ENCODE measurements at places on chromosomes 2 and 18.

DNA sequence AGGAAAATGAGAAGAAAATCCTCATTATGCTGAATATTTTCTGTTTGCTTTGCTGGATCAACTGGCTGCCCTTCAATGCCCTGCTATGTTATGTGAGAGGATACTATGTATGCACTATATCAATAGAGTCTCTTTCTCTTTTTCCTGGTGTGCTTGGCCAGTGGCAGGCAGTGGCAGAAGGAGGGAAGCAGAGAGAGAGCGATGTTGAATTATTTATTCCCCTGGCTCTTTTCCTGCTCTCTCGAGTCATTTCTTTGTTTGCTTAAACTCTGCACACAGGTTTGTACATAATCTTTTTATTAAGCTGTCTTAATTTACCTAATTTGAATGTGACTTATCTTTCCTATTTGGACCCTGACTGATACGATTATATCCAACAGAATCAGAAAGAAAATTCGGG is 1727.3 kb downstream of the SUCLG1 start:
- no peak for DNase-seq

DNA sequence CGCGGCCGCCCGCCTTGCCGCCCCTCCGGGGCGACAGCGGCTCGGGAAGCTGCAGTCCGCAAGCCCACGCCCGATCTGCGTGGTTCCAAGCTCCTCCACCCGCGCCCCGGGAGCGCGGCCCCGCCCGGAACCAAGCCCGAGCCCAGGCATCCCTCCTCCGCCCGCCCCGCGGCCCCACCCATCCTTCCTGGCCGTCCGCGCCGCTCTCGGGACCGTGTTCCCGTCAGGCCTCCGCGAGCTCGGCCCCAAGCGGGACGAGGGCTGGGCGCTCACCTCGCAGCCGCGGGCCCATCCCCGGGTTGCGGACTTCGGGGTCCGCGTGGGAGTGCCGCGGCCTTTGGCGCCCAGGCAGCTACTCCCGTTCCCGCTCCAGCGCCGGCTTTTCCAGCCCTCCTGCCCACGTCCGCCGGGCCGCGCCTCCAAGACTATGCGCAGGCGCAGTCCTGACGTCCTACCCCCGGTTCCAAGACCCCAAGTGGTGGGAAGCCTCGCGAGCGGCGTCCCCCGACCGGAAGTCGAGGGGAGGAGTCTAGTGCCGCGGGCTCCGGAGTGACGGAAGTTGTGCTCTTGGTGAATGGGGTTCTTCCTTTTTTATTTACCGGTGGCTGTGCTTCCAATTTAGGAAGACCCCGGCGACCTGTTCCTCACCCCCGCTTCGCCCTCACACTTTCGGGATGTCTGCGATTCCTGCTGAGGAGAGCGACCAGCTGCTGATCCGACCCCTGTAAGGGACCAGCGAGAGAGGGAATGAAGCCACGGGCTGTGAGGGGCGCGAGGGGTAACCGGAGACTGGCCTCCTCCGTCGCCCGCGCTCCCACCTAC is at the start of the genes CPSF3 and ITGB1BP1:
Gene CPSF3, plus strand, starts transcription at position 555 of the 822 bp plus-strand sequence. Its CDS starts 120 bp downstream, at position 675.
Gene ITGB1BP1, minus strand, starts transcription at position 429 of the 822 bp plus-strand sequence. CDS start 4,831 bp downstream, outside the sequence.
- DNase-seq, result peak; percentile 99

DNA sequence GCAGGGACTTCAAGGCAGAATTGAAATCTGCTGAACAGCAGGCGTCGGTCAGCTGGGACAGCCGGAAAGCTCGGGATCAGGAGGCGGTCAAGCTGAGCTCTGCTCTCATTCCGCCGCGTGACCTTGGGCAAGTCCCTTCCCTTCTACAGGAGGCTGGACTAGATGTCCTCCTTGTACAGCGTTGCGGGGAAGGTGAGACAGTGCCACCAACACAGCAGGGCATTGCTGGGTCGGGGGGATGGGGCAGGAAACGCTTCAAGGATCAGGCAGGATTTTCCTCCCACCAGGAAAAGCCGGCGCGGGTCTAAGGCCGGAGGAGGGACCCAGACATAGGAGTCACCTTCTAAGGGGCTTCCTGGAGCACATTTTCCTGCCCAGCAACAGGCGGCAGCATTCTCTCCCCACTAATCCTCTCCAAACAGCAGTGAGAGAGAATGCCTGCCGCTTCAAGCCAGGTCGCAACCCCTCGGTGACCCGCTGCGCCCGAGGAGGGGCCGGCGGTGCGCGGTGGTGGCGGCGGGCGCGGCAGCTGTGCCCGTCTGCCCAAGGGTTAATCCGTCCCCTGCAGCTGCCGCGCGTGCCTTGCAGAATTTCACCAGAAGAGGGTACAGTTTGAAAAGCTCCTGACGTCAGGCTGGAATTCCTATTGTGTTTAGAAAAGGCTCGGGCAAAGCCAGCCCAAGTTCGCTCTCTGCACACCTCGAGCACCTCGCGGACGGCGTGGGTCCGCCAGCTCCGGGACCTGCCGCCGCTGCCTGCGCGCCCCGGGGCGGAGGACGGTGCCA is at the start of gene KCNF1:
Gene KCNF1, plus strand, starts transcription at position 644 of the 785 bp plus-strand sequence. CDS start 493 bp downstream, outside the sequence.
- DNase-seq, result peak; percentile 90

GRCh38 chr2:10350761-10351160 is 48.1 kb downstream of the HPCAL1 start:
- no peak for DNase-seq

DNA sequence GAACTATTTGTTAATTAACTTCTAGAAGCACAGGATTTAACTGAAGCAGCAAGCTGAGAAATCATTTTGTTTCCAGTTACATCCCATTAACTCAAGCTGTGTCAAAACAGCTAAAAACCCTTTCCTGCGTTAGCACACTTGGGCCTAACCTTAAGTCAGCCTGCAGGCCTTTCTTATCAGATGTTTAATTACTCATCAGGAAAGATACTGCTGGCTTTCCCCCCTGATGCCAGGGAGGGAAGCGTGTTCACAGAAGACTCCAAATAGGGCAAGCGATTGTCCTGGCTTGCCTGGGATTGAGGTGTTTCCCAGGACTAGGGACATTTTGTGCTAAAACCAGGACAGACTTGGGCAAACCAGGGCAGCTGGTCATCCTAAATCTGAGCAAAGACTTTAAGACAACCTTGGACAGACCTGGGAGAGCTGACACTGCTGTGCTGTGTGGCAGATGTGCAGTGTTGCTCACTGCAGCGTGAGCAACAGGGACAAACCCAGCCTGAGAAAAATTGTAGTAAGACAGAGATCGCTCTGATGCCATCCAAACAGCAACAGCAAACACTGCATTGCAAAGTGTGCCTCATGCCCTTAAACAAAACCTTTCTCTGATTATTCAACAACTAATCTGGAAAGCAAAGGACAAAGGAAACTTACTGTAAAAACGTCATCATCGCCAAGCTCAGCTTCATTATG is 100.9 kb downstream of the SPRED2 start:
- DNase-seq, result no peak

DNA sequence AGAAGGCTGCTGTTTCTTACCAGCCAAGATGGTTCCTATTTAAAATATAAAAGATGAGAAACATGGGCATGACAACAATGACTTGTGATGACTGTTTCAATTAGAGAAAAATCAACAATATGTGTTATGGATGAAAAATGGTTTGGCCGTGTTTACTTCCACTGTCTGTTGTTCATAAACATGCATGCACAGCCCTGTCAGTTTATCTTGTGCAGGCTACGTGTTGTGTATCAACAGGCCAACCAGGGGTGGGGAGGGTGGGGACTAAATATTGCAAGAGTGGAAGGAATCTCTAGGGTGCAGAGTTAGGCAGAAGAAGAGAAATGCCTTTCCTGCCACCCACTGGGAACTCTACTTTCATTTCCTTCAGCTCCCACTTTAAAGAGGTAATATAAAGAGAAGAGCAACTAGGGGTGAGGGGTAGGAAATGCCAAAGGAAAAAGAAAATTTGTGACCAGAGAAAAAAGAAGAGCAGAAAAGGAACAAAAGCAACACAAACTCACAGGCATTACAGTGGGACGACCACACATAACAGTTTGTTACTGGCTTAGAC is 116.8 kb upstream of the MEIS1 start:
- no peak for DNase-seq

- DNase-seq, result peak; percentile 11
These were observed 268.5 kb upstream of the HDAC4 start for GRCh38 chr2:239669181-239669898.

GRCh38 chr2:64342195-64343099 is 111.5 kb upstream of the LGALSL start:
- no peak for DNase-seq

DNA sequence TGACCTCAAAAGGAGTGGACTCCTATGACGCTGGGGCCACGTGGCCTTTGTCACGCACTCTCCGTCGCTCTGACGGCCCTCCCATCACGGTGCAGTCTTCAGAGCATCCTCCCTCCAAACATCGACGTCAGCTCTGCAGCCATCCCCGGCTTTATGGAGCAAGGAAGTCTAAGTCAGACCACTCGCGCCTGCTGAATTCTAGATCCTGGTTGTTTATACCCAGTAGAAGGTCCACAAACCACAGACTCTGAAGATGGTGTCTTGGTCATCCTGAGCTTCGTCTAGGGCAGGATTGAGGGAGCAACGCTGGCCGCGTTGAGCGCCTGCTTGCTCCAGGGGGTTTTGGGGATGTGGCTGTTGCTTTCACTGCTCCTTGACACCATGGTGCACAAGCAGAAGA is 228.0 kb upstream of the SALL3 start:
- DNase-seq, result no peak

- no peak for DNase-seq
These were observed 311.3 kb upstream of the NT5C1B start for GRCh38 chr2:18900691-18901141.

GRCh38 chr18:61556316-61556715 is 223.1 kb downstream of the CDH20 start:
- DNase-seq, result no peak

DNA sequence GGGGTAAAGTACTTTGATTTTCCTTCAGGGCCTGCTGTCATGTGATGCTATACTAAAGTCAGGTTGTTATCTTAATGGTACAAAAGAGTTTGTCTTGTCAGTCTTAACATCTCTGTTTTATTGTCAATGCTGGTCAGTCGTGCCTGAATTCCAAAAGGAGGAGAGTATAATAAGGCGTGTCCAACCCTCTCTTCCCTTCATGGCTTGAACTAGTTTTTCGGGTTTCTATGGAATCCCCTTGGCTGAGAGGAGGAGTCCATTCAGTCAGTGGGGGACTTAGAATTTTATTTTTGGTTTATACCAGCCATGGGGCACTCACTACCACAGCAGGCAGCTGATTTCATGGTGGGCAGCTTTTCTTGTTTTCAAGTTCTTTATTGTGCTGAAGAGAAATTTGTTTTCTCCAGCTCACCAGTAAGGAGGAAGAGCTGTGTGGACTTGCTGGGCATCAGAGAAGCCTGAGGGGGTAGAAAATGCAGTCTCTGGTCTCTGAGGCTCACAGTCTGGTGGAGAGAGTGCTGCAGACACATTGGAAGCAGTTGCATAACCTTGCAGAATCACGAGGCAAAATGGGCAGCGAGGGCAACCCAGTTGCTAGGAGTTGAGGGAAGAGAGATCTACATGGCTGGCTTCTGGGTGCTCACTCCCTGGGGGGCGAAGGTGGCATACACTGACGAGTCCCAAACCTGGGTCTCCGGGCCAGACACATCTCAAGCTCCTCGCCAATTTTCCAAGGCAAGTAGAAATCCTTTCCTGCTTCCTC is 193.1 kb downstream of the ZBTB7C start:
- DNase-seq, result no peak

DNA sequence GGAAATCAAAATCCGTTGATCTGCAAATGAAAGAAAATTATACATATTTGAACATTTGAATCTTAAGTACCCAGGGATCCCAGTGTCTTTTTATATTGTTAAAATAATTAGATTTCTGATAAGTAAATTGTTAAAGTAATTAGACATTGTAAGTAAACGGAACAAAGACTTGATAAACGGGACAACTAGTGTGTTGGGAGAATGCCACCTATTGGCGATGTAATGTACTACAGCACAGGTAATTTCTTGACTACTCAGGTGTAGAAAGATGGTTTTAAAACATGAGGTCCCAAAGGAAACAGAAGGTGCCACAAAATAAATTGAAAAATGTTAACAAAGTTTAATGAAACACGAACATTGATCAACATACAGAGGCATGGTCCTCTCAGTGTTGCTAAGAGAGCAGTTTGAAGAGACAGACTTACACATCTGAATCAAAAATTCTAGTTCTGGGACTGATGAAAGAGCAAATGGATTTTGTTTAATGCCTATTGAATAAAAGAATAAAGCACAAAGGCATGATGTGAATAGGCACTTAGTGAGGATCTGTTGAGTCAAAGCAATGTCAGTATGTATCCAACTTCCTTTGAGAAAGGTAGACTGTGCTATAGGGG is 103.4 kb upstream of the RASGRP3 start:
- DNase-seq, result peak; percentile 48

DNA sequence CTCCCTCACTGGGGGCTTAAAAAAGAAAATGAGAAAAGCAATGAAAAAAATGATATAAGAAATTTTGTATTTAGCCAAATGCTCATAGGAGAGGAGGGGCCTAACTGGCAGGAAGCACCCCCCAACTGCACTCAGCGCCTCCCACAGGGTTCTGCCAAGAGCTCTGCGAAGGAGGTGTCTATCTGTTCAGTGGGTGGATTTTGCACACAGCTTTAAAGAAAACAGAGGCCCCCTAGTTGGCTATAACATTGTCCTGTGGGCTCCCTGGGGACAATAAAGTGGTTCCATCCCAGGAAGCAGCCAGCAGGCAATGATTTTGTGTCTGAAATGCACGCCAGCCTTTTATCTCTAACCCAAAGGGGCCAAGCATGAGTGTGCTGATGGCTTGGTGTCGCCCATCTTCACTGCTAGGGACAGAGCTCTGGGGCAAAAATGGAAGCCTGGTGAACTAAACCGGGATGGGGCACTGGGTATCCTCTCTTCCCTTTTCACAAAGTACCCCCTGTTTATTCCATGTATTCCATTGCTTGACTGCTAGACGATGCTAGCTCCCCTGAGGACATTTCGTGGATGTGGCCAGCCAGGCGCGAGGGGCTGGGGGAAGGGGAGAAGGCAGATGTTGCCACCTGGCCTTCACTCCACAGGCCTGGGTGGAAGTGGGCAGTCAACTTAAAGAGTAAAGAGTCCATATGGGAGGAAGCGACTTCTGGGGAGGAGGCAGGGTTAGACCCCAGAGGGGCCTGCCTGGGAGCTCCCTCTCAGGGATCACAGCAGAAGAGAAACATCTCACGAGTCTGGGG is 205.7 kb downstream of the CYP26B1 start:
- no peak for DNase-seq

DNA sequence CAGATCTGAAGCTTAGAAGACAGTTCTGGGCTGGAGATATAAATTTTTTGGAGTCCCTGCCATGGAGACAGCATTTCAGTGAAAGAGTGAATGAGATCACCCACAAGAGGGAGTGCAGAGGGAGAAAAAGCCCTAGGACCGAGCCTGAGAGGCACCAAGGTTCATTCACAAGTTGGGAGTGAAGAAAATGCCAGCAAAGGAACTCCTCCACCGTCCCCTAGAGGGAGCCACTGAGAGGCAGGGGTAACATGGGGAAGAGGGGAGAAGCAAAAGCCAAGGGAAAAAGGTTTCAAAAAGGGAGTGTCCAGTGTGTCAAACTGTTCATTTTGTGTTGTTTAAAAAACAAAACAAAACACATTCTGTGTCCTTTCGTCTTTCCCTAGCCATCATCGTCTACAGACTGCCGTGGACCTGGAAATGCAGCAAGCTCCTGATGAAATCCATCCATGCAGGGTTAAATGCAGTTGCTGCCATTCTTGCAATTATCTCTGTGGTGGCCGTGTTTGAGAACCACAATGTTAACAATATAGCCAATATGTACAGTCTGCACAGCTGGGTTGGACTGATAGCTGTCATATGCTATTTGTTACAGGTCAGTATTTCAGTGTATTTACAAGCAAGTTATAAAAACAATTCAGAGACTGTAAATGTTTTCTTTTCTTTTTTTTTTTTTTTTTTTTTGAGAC is 19.1 kb downstream of the CYBRD1 start:
- DNase-seq, result no peak

All from NCI-H1694 (cell line).